ENCODE measurements at places on chromosomes 11 and 22.

DNA sequence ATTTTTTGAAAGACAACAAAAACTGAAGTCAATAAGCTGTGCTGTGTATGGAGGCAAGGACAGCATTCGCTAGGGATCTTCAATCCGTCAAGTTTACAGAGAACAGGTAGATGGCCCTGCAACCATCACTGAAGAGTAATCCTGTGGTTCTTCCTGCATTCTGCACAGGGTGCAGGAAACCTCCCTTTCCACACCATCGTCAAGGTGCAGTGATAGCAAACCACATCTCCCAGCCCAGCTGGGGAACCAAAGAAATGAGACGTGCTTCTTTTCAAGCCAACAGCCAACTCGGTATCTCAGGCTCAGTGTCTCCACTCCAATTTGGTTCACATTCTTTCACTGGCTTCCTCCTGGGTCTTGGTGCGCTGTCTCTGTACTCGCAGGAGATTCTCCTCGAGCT is 814.5 kb downstream of the OPCML start:
- no peak for DNase-seq

- no peak for DNase-seq
These were observed 40.2 kb upstream of the ACCSL start for GRCh38 chr11:44007481-44008087.

DNA sequence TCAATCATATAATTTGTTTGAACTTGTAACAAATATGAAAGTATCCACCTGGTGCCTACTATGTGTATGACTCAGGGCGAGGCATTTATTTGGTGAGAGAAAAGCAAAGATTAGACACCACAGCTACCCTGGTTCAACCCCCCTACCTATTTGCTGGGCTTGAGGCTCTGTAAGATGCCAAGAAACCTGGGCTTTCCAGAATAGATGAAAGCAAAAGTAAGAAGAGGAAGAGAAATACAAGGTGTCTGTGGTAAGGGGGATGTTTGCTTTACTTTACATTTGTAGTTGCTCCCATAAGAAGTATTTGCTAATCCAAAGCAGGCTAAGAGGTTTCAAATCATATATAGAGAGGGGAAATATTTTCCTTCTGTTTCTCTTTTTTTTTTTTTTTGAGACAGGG is 61.7 kb downstream of the DDI1 start:
- DNase-seq = no peak

- peak; percentile 92 for DNase-seq
These were observed 4.3 kb upstream of the BAIAP2L2 start for GRCh38 chr22:38114484-38115398.

GRCh38 chr11:134731213-134731961 is 319.3 kb upstream of the B3GAT1 start:
- DNase-seq = peak; percentile 76

DNA sequence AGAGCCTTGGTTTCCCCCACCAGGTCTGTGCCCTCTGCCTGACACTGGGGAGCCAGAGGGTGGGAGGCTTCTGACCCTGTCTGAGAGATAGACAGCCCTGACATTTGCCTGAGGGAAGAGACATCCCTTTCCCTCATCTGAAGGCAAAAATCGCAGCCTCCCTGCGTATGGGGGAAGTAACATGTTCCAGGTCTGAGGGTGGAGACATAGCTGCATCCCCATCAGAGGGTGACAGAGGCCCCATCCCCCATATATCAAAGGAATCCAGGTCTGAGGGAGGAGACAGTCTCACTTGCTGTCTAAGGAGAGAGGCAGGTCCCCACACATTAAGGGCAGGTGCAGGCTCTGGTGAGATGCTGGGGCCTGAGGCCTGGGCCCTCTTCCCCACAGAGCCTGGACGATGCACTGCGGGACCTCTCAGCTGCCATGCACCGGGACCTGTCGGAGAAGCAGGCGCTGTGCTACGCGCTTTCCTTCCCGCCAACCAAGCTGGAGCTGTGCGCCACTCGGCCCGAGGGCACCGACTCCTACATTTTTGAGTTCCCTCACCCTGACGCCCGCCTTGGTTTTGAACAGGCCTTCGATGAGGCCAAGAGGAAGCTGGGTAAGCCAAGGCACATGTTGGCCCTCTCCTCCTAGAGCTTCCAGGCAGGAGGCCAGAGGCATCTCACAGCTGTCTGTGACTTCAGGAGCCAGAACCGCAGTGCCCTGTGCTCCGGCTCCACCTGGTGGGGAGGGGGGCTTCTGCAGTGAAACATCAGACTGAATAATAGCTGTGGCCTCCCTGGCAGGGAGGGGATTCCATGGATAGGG is 16.1 kb upstream of the RELT start:
- DNase-seq = peak; percentile 45

DNA sequence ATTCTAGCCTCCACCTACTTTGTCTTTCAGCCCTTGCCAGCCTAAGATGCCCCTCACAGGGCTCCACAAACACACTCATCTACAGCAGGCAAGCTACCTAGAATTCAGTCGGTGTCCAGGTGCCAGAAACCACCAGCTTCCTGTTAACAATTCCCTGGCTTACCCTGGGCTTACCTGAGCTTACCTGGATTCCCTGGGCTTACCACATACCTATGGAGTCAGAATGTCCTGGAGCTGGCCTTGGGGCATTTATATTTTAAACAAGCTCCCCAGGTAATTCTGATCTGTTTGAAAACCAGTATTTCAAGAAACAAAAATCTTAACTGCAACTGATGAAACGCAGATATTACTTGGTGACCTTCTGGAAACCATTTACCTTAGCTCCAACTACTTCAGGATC is 123.6 kb downstream of the SLC1A2 start:
- DNase-seq = no peak

DNA sequence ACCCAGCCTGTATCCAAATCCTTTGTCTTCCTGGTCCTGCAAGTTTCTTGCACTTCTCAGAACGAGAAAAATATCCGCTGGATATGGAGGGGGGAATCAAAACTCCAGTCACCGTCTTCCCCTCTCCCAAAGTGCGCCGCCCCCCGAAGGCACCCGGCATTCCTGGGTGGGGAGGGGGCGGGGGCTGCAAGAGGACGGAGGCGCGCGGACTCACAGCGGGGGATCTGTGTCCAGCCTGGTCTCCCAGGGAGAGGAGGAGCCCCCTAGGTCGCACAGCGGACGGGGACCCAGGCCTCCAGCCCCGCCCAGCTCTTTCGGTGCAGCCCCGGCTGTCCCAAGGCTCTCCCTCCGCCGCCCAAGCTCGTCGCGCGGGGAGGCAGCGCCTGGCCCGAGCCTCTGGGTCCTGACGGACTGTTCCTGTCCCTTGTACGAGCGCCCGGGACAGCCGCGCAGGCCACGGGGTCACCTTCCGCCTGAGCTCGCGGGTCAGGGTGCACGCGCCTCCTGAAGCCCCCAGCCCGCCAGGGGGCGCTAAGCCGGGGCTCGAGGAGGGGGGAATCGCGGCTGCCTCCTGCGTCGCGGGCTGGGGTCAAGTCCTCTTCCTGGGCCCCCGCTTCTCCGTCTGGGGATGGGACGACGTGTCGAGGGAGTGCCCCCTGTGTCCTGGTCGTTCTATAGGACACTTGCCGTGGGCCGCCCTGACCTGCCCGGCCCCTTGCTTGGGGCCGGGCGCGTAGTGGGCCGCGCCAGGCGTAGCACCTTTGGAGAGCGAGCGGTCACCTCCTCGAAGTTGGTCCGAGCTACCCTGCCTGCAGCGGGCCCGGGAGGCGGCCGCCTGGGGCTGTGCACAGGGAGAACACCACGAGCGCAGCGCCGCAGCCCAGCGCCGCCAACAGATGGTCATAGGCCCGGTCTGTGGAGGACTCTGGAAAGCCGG is 2.4 kb upstream of the WNT11 start:
- peak; percentile 90 for DNase-seq

- no peak for DNase-seq
These were observed 1.8 kb upstream of the CHKB start for GRCh38 chr22:50584106-50585096.

GRCh38 chr11:118417801-118418200 is 16.4 kb downstream of the ATP5MG start:
- no peak for DNase-seq

- no peak for DNase-seq
These were observed 45.0 kb downstream of the OR6Q1 start for GRCh38 chr11:58075781-58076180.

DNA sequence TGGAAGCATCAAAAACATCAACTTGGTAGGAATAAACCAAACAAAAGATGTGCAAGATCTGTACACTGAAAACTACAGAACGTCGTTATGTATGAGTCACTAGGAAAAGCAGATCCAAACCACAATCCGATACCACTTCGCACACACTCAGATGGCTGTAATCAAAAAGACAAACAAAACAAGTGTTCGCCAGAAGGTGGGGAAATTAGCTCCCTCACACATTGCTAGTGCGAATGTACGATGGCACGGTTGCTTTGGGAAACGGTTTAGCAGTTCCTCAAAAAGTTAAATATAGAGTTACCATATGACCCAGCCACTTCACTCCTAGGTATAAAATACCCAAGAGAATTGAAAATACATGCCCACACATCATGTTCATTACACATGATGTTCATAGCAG is 14.8 kb upstream of the CARD10 start:
- DNase-seq = no peak

GRCh38 chr22:46104170-46104880 is 46.0 kb upstream of the PPARA start:
- no peak for DNase-seq

DNA sequence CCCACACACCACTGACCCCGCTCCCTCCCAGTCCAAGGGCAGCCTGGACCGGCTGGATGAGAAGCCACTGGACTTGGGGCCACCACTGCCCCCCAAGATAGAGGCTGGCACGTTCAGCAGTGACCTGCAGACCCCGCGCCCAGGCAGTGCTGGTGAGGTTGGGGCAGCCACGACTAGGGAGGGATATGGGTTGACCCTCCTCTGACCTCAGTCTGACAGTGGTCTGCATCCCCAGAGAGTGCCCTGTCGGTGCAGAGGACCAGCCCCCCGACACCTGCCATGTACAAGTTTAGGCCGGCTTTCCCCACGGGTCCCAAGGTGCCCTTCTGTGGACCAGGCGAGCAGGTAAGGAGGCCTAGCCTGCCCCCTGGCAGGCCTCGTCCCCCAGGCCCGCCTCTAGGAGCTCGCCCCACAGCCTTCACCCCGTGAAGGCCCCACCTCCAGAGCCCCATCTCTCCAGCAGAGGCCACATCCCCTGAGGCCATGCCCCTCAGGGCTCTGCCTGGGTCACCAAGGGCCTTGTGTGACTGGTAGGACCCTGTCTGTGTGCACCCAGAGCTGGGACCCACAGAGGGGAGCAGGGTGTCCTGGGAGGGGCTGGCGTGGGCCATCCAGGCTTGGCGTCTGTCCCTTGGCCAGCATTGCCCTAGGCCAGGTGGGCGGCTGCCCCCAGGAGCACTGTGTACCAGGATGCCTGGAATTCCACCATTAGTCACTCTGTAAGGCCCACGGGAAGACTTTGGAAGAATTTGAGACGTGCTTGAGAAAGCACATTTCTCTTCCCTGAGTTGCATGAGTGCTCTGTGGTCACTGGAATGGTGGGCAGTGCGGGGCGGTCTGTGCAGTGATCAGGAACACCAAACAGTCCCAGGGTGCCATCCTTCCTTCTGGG is 9.4 kb downstream of the CCDC188 start:
- DNase-seq = no peak

GRCh38 chr11:10317151-10317755 is 12.4 kb downstream of the ADM start:
- no peak for DNase-seq

DNA sequence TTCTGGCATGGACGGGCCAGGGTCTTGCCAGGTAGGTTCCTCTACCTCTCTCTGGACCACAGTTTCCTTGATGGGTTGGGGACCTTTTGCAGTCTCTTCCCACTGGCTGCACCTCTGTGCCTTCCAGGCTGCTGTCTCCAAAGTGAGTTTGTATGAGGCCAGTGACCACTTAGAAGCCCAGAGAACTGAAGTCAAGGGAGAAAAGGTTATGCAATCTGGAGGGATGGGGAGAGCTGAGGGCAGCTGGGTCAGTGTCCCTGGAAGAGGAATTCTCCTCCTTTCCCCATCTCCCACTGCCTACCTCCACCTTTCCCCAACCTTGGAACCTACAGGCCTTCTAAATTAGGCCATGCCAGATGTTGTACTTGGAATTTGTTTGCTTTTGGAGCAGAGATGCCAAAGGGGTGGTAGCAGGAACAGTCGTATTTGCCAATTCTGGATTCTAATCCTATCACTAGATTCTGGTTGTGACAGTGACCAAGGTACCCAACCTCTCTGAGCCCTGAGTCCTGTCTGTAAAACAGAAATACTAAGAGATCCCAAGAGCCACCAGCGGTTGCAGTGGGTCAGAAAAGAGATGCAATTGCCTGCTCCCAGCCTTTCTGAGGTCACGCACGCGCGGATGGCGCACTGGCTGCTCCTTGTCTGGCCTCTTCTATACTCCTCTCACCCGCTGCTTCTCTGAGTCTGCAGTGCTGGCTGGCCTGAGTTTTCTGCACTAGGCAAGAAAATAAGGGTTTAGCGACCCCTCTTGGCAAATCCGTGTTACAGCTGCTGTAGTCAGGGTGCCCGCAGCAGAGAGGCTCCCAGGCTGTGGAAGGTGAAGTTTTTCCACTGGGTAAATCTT is 10.7 kb upstream of the ACCSL start:
- DNase-seq = peak; percentile 95

- no peak for DNase-seq
These were observed 766.5 kb downstream of the METTL15 start for GRCh38 chr11:28874706-28875105.

GRCh38 chr11:55324500-55324899 is 18.5 kb upstream of the OR4A16 start:
- no peak for DNase-seq
